Activated T-helper 1 cell treated with Interleukin-2 at 50 U/mL for 16 hours (primary cell): ENCODE measurements at places on chromosomes 12 and 14.

- no peak for DNase-seq
Measured at GRCh38 chr14:77603654-77604255, 12.7 kb downstream of the SPTLC2 start.

- DNase-seq: no peak
Measured at GRCh38 chr12:27824126-27824842, 44.2 kb upstream of the MANSC4 start.

GRCh38 chr12:104722601-104723534 lies 235.2 kb downstream of the SLC41A2 start:
- DNase-seq: no peak

- DNase-seq: no peak
Measured at GRCh38 chr14:68969278-68970033, 9.6 kb downstream of the ACTN1 start.

GRCh38 chr12:47739297-47739696 lies 14.0 kb upstream of the ENDOU start:
- no peak for DNase-seq

DNA sequence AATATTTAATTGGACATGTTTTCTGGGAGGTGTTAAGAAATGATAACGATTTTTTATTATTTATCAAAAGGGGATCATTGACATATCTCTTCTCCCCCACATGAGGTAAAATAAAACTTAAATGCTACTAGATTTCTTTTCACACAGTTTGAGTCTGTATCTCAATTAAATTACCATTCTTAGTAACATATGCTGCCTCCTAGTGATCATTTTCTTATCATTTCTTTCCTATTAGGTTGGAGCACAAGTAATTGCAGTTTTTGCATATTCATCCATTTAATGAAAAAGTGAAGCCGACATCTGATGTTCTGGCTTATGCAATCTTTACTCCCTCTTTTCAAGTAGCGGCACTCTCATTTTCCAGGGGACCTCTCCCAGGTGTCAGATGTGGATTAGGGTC lies 24.9 kb downstream of the PUS7L start:
- DNase-seq: no peak

DNA sequence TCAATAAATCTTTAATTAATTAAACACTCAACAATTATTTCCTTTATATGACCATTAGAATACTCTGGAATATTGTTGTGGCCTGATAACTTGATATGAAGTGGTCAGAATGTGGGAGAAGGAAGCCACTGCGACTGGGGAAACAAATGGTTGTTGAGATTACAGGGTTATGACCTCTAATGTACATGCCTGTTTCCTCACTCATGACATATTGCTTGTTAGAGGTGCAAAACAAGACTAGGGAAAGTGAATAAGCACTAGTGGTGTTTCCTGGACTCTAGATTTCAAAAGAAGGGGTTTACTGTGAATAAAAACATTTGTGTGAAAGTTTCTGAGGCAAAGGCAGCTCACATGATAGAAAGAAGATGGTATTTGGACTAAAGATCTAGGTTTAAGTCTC lies 53.3 kb downstream of the STAB2 start:
- no peak for DNase-seq

- no peak for DNase-seq
Measured at GRCh38 chr14:67571991-67572323, 28.1 kb downstream of the PIGH start.
